ENCODE measurements at places on chromosomes 12 and 14.

- DNase-seq, result no peak
Observed at GRCh38 chr12:1662761-1663439, 28.0 kb upstream of the ADIPOR2 start.

- DNase-seq, result no peak
Observed at GRCh38 chr14:49527221-49527620, 59.0 kb downstream of the RPS29 start.

- DNase-seq, result no peak
Observed at GRCh38 chr12:54569995-54570528, 18.4 kb downstream of the PPP1R1A start.

DNA sequence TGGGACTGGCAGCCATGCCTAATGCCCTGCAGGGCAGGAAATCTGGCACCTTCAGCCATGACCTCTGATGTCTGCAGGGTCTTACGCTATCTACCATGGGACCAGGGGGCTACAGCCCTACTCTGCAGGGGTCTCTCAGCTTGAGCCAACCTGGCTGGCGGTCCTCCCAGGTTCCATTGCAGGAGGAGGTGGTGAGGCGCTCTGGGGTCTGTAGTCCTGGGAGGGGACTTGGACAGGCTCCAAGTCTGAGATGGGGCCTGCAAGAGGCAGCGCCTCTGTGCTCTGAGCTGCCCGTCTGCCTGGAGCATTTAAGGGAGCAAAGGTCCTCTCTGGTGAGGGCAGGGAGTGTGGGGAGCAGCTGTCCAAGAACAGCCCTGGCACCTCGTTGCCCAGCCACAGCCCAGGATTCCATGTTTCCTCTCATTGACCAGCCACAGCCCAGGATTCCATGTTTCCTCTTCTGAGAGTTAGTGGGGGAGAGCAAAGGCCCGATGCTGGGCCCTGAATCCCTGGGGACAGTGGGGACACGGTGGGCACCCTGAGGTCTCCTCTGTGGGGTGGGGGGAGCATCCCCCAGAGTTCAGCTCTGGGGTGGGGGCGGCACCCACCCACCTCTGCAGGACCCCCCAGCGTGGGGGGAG, 655 bp downstream of the PLD4 start:
- no peak for DNase-seq

DNA sequence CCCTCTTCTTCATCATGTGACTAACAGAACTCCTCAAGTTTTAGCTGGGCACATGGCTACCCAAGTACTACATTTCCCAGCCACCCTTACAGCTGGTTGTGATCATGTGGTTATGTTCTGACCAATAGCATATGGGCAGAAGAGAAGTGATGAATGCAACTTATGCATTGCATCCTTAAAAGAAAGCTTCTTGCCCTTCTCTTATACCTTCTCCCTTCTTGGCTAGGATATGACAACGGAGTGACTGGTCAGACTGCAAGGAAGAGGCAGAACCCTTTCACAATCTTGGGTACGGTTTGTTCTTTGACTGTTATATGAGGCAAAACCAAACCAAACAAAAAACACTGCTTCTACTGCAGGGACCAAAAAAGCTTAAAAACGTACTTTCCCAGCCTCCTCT, 66.5 kb upstream of the MAX start:
- no peak for DNase-seq

DNA sequence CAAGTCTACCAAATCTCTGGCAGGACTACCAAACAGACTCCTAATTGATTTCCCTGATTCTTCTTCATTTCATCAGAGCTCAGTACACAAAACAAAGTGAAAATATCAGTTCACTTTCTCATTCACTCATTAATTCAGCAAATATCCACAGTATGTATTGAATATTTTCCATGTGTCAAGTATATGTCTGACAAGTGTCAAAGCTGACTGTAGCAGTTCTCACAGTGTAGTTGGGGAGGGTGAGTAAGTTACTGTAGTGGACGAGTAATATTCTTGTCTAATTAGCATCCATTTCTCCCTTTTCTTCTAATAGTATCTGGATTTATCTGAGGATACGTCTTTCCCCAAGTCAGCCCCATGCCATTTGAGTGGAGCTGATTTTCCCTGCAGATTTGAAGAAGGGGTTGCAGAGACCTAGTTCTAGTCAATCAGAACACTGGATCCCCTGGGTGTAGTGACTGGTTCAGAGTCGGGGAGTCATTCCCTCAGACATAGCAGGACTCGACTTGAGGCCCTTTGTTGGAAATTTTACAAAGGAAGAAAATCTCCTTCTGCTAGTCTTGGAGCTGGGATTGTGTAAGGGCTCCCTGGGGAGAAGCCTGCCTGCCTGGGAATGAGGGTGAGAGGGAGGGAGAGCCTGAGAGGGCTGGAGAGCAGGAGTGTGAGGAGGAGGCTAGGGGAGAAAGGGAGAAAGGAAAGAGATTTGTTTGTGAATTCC, 51.4 kb downstream of the GRIP1 start:
- no peak for DNase-seq

- DNase-seq, result no peak
Observed at GRCh38 chr14:21097636-21098075, 799 bp downstream of the ZNF219 start.

DNA sequence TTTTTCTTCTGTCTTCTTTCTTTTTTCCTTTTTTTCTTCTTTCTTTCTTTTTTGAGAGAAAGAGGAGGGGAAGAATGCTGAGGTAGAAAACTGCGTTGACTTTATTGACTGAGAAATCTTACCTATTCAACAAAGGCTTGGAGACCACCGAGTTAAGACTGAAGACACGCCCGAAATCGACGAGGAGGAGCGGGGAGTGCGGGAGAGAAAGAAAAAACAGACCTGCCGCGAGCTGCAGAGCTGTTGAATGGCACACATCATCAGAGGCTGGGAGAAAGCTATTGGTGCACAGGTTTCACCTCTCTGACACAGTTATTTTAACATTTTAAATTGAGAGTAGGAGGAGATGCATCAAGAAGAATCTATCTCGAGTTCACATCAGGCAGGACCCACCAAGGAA, 5.1 kb downstream of the ASCL1 start:
- no peak for DNase-seq

GRCh38 chr14:39350866-39351265, 81.4 kb downstream of the FBXO33 start:
- DNase-seq, result no peak

GRCh38 chr14:101033006-101033405, 129.5 kb upstream of the RTL1 start:
- DNase-seq, result no peak

DNA sequence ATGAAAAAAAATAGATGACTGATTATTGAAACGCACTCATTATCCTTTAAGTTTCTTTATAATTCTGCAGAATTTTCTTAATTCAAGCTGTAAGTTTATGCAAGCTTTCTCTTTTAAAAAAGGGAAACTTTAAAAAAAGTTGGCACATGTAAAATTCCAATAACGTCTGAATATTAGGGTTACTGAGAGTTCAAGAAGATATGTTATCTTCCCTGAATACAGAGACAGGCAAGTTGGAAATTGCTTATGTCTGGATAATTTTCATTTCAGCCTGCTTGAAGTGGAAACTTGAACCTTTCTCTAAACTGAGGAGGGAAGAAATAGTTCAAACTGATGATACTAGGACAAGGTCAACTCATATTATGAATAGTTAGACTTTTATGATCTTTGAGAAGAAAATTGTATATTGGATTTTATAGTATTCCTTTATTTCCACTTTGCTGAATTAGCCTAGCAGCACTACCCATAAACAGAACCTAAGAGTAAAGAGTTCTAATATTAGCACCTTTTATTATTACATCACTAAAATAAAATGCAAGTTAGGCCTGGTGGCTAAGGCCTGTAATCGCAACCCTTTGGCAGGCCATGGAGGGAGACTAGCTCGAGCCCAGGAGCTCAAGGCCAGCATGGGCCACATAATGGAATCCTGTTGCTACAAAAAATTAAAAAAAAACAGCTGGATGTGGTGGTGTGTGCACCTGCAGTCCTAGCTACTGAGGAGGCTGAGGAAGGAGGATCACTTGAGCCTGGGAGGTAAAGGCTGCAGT, 288.0 kb downstream of the TRHDE start:
- DNase-seq, result no peak

DNA sequence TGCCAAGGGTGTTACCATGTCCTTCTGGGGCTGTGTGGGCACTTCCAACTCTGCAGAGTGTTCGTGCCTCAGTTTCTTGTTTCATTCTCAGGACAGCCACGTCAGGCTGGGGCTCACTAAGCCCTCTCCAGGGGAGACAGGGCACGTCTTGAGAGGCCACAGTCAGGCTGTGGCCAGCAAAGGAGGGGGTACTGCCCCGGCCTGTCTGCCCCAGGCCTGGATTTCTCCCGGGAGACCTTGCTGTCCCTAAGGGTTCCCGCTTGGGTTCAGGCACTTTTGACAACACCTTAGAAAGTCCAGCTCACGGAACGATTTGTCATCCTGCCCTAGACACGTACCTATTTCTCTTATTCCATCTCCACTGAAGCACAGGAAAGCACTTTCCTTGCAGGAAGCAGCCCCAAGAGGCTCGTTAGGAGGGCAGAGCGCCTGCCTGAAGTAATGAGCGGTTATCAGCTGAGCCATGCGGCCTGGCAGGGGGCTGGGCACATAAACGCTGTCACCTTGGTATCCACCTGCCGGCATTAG, 290.4 kb upstream of the RTL1 start:
- no peak for DNase-seq

DNA sequence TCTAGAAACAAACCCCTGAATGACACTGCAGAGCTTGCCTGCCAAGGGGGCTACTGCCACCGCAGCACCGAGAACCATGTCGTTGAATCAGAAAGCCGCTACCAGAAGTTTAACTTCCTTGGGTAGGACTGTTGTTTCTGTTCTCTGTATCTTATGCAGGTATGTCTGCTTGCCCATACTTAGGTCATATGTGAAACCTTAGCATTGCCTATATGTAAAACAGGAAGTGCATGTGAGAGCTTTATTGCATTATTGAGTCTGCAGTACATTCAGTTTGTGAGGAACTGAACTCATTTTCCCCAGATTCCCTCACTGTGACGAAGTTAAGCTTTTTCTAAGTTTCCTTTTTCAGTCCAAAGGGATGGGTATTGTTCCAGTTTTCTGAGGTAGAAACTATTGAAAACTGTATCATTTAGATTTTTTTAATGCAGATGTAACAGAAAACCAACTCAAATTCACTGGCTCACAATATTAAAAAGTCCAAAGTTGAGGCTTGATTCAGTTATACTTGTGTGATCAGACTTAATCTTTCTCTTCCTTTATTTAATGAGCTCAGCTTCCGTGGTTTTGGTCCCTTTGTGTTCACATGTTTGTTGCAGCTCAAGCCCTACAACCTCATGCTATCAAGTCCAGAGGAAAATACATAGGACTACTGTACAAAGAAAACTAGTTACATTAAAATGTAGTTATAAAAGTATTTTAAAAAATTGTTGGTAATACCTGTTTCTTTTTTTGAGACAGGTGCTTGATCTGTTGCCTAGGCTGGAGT, 6.9 kb downstream of the FBXO34 start:
- DNase-seq, result no peak

GRCh38 chr14:90608929-90609341, 207.3 kb downstream of the TTC7B start:
- no peak for DNase-seq

GRCh38 chr14:22839159-22839779, 2.9 kb downstream of the MMP14 start:
- DNase-seq, result no peak

DNA sequence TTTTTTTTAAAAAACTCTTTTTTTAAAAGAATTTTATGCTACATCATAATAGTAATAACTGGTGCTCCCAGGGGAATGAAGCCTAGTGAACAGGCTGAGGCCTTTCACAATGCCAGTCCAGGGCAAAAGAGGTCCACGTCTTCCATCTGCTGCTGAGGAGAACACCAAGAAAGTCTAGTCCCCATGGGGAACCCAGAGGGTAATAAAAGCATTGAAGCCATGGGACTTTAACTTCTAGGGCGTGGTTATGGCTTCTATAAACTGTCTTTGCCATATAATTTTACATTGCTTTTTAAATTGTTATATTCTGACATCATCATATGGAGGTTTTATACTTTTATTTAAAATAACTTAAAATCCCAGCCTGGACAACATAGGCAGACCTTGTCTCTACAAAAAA, 64.3 kb downstream of the SLC16A7 start:
- DNase-seq, result no peak

GRCh38 chr12:23008623-23009022, 383.7 kb downstream of the ETNK1 start:
- no peak for DNase-seq

- DNase-seq, result no peak
Observed at GRCh38 chr12:3102771-3103410, 25.7 kb downstream of the TSPAN9 start.

DNA sequence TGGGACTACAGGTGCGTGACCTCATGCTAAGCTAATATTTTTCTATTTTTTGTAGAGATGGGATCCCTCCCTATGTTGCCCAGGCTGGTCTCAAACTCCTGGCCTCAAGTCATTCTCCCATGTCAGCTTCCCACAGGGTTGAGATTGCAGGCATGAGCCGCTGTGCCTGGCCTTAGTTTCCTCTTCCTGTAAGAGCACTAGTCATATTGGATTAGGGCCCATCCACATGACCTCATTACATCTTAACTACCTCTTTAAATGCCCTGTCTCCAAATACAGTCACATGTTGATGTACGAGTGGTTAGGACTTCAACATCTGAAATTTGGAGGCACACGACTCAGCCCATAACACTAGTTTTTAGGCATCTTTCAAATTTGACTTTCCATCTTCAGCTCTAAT, 72.2 kb upstream of the RASSF3 start:
- no peak for DNase-seq

GRCh38 chr14:84591827-84592445, 938.0 kb upstream of the FLRT2 start:
- DNase-seq, result no peak

DNA sequence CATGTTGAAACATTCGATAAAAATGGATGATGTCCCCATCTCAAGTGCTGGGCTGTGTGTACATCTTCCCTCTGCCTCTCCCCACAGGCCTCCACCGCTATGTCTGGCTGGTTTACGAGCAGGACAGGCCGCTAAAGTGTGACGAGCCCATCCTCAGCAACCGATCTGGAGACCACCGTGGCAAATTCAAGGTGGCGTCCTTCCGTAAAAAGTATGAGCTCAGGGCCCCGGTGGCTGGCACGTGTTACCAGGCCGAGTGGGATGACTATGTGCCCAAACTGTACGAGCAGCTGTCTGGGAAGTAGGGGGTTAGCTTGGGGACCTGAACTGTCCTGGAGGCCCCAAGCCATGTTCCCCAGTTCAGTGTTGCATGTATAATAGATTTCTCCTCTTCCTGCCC, 8.6 kb downstream of the PEBP1 start:
- no peak for DNase-seq

GRCh38 chr14:77708749-77709148, 846 bp downstream of the SLIRP start:
- no peak for DNase-seq

All from left renal cortex interstitium (tissue), 4 donors.